ENCODE measurements at places on chromosomes 7 and 10.

DNA sequence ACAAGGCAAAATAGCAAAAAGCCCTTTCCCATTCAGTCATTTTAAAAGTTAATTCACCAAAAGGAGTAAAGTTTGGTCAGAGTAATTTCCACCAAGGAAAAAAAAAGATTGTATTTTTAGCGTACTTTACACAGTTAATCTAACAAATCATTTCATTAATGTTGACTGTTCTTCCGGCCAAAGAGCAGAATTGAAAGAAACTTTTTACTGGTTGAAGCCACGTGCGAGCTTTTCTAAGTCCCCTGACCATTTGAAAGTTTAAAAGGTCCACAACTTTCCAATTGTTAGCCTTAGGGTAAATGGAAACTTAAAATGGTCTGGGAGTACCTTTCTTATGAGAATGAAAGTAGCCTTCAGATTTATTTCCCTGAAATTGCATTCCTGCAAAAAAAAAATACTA, 296.7 kb downstream of the ARL4A start:
- no peak for DNase-seq

GRCh38 chr7:101137651-101138212, 10.8 kb downstream of the SERPINE1 start:
- DNase-seq, result no peak

- no peak for DNase-seq
Measured at GRCh38 chr7:35721288-35721687, 26.4 kb upstream of the HERPUD2 start.

GRCh38 chr7:137832382-137832781, 14.4 kb downstream of the DGKI start:
- DNase-seq, result no peak

- DNase-seq, result no peak
Measured at GRCh38 chr10:42475168-42476098, 162.9 kb downstream of the ZNF33B start.
